Kidney tubule cell (primary cell): ENCODE measurements at places on chromosomes 3 and 15.

- DNase-seq: no peak
Observed at GRCh38 chr15:70272565-70273355, 175.0 kb upstream of the TLE3 start.

GRCh38 chr3:11826628-11827265 lies 19.9 kb downstream of the TAMM41 start:
- peak; percentile 91 for DNase-seq

DNA sequence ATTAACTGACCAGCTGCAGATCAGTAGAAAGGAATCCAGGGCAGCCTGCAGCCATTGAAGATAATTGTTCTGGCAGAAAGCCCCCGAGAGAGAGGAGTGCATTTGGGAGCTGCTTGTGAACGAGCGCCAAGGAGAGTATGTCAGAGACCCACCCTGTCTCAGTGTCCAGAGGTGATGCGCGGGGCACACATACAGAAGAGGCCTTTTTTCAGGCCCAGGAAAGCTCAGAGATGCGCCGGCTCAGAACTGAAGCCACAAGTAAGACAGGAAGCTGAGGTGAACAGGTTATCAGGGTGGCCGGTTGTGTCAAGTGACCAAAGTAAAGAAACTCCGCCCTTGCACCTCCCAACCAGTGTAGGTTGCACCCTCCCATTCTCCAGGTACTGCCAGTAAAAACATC lies 59.8 kb upstream of the HEG1 start:
- DNase-seq: no peak

GRCh38 chr3:119779731-119780383 lies 2.0 kb upstream of the NR1I2 start:
- peak; percentile 2 for DNase-seq

- DNase-seq: peak; percentile 11
Observed at GRCh38 chr3:71806736-71807135, 21.8 kb upstream of the PROK2 start.

DNA sequence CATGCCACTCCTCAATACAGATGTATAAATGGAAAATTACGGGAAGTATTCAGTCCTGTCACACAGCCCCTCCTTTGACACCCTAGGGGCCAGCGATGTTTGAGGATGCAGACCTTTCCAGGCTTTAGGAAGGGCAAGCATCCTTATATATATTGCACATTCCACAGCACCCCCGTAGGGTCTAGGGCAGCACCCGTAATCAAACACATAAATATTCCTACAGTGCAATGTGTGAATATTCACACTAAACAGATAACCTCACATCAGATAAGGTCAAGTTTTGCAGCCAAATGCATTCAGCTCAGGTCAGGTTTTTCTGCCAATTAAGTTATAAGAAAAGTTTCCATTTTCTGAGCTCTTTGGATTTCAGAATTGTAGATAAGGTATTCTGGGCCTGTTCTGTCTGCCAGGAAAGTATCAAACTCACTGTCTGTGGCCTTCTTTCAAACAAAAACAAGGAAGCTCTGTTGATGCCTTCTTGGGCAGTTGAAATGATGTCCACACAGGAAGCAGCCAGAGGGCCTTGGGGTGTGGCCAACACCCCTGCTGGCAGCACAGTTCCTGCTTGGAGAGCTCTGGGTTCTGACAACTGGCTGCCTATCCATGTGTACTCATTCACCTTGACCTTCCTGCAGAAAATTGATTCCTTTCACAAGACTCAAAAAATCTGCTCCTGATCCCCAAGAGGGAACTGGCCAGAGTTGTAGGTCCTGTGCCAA lies 427.0 kb downstream of the NTRK3 start:
- no peak for DNase-seq

GRCh38 chr3:53073553-53074365 lies 27.9 kb upstream of the SFMBT1 start:
- DNase-seq: no peak

DNA sequence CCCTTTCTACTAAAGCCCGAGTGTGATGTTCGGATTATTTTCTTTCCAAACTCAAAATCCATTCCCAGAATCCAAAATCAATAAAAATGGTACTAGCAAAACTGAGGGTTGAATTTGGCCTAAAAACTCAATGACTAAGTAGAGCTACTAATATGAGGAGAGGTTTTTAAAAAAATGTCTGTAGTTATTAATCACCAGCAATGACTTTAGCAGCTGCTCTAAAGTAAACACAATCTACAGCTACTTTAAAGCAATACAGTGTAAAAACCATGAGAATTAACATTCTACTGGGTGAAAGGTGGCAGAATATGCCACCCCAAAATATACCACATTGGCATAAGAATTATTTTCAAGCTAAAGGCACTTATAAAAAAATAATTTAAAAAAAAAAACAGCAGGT lies 23.5 kb downstream of the FHIT start:
- DNase-seq: no peak

GRCh38 chr3:126111566-126112475 lies 27.9 kb upstream of the SLC41A3 start:
- DNase-seq: no peak

- DNase-seq: no peak
Observed at GRCh38 chr3:177735431-177735830, 538.1 kb upstream of the TBL1XR1 start.

- DNase-seq: no peak
Observed at GRCh38 chr15:60272623-60273022, 125.2 kb downstream of the ANXA2 start.

- DNase-seq: peak; percentile 39
Observed at GRCh38 chr15:76936671-76937070, 5.1 kb downstream of the RCN2 start.

DNA sequence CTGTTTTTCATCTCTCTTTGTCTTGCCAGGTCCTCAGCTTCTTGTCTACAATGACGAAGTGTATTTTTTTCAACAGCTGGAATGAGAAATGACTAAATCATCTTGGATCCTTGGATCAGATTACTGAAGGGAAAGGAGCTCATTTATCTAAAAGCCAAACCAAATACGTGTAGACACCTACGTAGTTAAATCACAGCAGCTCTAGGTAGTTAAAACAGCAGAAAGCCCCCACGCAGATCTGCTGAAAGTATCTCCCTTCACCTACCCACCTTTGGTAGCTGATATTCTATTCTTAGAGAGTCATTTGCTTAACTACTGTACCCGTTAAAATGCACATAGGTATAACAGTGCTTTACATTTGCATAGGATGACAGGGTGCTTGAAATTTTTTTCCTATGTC lies 105.5 kb upstream of the WNT5A start:
- no peak for DNase-seq

- DNase-seq: peak; percentile 26
Observed at GRCh38 chr3:135106445-135106844, 311.4 kb downstream of the EPHB1 start.

- peak; percentile 89 for DNase-seq
Observed at GRCh38 chr15:68256675-68257450, 20.7 kb upstream of the FEM1B start.

DNA sequence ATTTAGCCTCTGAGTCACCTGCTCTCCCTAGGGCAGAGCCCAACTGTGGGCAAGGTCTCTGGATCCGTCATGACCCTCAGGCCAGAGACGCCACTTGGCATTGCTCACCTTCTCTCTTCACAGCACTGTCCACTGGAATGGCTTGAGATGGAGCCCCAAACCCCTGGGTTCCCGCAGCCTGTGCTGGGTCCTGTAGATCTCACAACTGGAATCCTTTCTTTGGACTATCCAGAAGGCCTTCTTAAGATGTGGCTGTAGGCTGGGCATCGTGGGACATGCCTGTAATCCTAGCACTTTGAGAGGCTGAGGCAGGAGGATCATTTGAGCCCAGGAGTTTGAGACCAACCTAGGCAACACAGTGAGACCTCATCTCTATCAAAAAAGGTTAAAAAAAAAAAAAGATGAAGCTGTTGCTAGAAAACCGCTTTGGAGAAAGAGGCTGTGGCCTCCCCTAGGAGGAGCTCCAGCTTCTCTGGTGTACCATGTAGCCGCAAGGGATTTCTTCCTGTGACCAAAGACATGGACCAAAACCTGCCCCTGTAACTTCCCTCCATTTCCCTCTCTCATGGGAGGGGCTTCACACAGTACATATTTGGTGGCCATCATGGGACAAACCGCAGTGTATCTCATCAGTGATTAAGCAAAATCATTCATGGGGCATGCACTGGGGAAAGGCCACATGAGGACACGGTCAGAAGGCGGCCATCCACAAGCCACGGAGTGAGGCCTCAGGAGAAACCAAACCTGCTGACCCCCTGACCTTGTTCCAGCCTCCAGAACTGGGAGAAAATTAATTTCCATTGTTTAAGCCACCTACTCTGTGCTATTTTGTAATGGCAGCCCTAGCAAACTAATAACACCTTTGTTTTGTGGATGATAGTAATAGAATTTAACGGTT lies 23.3 kb upstream of the BUB1B start:
- DNase-seq: no peak

DNA sequence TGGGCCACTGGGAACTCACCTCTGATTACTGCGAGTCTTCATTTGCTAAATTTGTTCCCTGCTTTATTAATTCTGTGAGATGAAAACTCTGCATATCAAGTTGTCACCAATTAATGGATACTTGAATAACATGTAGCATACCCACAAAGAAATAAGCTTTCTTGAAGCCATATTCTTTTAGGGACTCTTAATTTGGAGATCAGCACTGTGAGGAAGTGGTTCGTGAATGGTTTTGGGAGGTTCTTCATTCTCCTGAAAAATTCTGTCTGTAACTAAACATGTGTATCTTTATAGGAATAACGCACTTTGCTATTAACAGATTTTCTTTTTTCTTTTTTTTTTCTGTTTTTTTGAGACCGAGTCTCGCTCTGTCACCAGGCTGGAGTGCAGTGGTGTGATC lies 19.1 kb upstream of the TBC1D5 start:
- no peak for DNase-seq

GRCh38 chr3:184679056-184679816 lies 32.6 kb downstream of the MAGEF1 start:
- no peak for DNase-seq

- DNase-seq: no peak
Observed at GRCh38 chr15:95658799-95659198, 671.7 kb upstream of the NR2F2 start.

DNA sequence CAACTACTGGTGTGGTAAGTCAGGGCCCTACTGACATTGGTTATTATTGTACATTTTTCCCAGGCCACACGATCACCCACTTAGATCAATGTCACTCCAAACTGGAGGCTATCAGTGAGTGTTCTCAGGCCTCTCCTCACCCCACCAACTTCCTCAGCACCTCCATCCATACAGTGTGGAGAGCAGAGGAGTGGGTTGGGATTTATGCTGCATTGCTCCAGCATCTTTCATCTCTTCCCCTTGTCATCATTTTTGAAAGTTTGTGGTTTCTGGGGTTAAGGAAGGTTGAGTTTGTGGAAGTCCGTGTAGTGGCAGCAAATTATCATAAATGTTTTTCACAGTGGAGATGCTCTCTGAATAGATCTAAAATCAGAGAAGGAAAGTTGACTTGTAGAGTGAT lies 60.2 kb downstream of the TLNRD1 start:
- no peak for DNase-seq

GRCh38 chr15:39336926-39337325 lies 244.0 kb upstream of the THBS1 start:
- DNase-seq: no peak
